ENCODE measurements at places on chromosomes 13 and 19.

DNA sequence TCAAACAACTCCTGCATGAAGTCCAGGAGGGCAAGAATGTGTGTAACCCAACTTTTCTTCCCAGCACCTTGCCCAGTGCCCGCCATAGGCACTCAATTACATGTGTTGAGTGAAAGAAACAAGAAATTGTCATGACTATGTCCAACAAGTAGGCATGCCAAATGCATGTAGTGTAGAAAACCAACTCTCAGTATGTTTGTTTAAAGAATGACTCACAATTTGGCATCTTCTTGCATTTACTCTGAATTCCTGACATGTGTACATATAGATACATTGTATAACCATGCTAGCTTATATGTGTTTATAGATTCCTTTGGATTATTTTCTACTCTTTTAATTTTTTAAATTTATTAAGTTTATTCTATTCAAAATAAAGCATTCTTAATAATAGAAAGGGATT lies 305.0 kb downstream of the EFNB2 start:
- no peak for DNase-seq

DNA sequence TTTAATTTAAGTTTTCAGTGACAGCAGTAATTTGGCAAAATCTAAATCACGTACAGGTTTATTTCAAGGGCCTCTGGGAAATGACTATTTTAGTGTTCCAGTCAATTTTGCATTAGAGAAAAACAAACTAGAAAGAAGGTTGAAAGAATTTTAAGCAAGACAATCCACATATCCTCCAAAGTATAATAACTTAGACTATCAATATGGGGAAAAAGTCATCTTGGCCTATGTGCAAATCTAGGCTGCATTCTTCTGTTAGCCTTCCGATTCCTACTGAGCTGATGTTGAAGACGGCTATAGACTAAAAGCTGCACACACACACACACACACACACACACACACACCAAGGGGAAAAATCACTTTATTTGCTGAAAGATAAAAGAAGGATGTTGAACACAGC lies 81.3 kb downstream of the SLITRK6 start:
- no peak for DNase-seq

DNA sequence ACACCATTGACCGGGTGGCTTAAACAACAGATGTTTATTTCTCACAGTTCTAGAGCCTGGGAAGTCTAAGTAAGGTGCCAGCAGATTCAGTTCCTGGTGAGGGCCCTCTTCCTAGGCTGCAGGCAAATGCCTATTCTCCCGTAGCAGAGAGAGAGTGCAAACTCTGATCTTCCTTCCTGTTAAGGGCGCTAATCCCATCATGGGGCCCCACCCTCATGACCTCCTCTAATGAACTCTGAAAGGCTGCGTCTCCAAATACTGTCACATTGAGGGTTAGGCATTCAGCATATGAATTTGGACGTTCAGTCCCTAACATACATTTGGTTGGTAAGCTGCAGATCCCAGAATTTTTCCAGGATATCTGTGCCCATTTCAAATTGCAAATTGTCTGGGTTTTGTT lies 128.8 kb downstream of the GGACT start:
- DNase-seq: no peak

DNA sequence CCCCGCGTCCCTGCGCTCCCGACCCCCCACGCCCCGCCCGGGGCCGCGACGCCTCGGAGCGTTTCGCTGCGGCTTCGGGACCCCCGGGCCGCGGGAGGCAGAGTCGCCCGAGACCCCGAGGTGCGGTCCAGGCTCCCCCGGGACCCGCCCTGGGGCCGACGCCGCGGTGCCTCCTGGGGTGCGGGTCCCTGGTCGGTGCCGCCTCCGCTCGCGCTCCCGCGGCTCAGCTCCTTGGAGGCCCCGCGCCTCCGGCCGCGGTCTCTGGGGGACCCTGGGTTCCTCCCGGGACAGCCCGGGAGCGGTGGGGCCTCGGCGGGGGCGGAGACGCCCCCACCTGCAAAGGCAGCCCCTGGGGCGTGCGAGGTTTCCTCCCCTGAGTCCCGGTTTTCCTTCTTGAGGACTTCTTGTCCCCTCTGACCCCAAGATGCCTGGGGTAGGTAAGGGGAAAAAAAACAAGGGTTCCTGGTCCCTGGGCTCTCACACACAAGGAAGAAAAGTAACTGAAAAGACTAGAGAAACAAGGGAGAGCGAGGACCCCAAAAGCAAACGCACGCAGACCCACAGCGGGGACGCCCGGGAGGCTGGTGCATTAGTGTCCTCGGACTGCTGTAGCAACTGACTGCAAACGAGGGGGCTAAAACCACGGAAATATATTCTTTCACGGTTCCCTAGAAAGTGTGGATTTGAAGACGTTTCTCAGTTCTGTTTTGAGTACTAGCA lies 740 bp downstream of the ZNF555 start:
- no peak for DNase-seq

DNA sequence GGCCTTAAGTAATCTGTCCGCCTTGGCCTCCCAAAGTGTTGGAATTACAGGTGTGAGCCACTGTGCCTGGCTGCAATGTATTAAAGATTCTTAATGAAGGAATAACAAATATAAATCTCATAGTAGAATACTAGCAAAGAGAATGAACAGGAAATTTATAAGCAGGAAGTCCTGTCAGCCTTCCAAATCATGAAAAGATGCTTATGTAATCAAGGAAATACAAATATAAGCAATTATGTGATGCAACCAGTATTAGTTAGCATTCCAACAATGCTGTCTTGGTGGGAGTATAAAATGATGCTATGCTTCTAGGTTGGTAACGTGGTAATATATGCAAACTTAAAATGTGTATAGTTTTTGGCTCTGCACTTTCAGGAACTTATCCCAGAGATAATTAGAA lies 133.8 kb downstream of the PDS5B start:
- DNase-seq: no peak

- no peak for DNase-seq
Measured at GRCh38 chr13:43389573-43389972, 366.2 kb downstream of the DNAJC15 start.

GRCh38 chr13:78598116-78598781 lies 5.1 kb downstream of the POU4F1 start:
- no peak for DNase-seq

DNA sequence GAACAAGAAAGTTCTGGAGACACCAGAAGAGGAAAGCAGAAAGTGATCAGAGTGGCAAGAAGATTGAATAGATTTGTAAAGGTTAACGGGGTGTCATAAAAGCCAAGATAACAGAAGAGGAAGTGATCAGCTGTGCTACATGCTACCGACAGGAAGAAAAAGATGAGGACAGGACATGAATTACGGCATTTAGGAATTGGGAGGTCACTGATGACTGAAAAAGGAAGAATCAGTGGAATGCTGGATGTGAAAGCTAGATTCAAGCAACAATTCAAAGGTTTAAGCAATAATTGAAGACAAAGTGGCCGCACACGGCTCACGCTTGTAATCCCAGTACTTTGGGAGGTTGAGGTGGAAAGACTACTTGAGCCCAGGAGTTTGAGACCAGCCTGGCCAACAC lies 15.1 kb downstream of the ZNF160 start:
- no peak for DNase-seq

GRCh38 chr19:1520203-1520780 lies 3.6 kb upstream of the PLK5 start:
- DNase-seq: no peak

- DNase-seq: no peak
Measured at GRCh38 chr19:43692877-43693276, 22.9 kb upstream of the PLAUR start.

DNA sequence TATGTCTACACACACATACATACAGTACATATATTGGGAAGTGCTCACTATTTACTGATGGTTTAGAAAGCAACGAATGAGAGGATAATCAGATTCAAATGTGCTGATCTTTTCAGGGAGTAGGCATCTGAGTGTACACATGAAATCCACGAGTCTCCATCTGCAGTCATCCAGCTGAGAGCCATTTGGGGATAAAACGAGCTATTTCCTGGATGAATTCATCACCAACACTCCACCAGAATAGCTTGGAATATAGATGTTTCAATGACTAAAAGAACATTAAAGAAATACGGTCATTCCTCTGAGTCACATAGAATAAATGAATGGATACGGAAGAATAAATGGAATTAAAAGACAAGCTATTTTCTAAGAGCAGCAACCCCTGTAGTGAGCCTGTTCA lies 721.6 kb upstream of the ARGLU1 start:
- DNase-seq: no peak

DNA sequence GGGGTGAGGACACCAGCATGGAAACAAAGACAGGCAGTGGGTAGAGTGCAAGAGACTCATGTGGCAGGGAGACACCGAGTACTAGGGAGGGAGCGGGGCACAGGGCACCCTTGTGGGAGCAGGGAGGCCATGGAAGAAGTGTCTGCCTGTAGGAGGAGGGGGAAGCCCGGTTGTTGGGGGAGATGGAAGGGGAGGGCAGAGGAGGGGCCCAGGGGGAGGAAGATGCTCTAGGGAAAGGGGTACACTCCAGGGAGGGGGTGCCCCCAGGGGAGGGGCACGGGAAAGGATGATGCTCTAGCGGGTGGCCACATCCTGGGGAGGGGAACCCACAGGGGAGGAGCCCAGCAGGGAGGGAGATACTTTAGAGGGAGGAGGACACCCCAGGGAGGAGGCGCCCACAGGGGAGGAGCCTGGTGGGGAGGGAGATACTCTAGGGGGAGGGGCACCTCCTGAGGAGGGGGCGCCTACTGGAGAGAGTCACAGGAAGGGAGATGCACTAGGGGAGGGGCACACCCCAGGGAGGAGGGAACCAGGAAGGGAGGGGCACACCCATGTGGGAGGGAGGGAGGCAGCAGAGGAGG lies 24.9 kb downstream of the CPAMD8 start:
- peak; percentile 63 for DNase-seq

All from activated T-cell treated with anti-CD3 and anti-CD28 coated beads for 1 hour (primary cell).